Spleen (tissue), 13 donors: ENCODE measurements at places on chromosomes 11 and 22.

DNA sequence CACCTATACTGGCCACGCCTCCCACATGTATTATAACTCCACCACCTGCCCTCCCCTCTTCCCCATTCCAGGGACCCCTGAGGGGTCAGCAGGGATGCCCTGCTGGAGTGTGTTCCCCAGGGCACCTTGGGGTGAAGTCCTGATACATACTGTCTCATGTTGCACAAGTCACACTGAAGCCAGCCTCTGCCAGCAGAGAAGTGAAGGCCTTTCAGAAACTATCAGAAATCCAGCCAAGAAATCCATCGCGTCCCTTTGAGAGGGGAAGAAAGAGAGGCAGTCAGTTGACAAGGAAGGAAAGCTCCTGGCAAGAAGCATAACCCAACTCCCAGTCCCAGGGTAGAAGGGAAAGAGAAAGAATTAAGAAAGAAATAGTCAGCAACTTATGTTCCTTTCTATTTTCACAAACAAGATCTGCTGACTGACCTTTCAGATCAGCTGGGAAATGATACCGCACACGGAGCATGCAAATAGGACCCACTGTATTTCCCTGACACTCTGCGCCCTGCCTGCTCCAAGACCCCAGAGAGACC lies 45.2 kb downstream of the SC5D start:
- DNase-seq: no peak

DNA sequence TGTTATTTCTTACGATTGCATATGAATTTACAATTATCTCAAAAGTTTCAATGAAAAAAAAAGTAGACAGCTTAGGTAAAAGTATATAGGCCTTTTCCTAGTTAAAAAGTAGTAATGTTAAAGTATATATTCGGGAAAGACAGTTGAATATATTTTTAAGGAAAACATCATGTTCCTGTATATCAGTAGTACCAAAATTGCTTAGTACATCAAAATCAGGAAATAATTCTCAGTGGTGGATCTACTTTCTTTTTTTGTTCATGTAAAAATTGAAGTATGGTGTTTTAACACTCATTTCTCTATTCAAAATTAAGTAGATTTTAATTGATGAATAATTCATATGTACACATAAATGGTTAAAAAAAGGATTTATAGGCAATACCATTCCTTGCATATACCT lies 73.9 kb downstream of the USP47 start:
- no peak for DNase-seq

DNA sequence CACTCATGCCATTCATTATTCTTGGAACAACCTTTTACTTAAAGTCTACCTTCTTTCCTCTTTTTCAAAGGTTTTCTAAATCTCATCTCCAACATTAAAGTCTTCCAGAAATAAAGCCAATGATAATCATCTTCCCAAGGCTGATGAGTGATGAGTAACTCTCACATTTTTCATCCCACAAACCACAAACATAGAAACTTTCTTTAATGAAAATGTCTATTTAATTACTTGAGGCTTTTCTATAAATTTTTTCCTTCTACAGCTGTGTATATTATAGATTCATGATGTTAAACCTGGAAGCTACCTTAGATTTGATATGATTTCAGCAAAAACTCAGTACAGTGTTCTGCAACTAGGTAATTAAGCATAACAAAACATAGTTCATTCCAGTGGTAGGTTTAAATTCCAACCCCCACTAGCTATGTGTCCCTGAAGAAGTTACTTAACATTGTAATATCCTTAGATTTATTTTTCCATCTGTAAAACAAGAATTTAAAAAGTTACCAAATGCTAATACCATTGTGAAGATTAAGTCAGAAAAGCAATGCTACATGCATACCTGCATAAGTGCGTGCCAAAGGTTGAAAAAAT lies 845.4 kb downstream of the KCNA4 start:
- no peak for DNase-seq

DNA sequence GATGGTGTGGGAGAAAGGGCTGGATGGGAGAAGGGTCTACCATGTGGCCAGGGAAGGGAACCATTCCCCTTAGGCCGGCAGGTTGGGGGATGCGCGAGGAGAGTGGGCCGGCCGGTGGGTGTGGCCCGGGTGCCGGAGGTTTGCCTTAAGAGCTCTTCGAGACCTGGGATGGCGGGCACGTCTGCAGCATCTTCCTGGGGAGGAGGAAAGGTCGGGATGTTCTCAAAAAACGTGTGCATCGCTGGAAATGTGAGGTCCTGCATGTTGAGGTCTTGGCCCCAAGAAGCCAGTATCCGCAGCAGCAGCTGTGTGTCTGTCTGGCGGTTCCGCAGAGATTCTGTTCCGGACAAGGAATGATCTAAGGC lies 1.4 kb downstream of the NAV2 start:
- DNase-seq: no peak

- peak; percentile 68 for DNase-seq
Observed at GRCh38 chr11:3162410-3163240, 2.5 kb downstream of the OSBPL5 start.

DNA sequence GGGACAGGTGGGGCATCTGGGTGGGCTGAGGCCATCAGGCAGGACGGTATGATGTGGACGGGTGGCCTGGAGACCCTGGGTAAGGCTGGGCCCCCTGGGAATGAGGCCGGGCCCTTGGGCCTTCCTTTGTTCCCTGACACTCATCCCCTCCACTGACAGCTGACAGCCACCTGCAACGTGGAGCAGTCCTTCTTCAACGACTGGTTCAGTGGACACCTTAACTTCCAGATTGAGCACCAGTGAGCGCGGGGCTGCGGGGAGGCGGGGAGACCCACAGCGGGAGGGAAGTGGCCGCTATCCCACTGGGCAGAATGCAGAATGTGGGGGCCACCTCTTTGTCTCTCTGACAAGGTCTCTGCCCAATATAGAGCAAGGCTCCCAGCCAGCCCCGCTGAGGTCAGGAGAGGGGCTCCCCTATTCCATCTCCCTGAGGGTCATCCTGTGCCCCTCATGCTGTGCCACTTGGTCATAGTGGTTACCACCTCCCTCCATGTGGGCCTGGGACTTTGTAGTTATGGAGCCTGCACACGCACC lies 27.7 kb downstream of the FADS3 start:
- no peak for DNase-seq

DNA sequence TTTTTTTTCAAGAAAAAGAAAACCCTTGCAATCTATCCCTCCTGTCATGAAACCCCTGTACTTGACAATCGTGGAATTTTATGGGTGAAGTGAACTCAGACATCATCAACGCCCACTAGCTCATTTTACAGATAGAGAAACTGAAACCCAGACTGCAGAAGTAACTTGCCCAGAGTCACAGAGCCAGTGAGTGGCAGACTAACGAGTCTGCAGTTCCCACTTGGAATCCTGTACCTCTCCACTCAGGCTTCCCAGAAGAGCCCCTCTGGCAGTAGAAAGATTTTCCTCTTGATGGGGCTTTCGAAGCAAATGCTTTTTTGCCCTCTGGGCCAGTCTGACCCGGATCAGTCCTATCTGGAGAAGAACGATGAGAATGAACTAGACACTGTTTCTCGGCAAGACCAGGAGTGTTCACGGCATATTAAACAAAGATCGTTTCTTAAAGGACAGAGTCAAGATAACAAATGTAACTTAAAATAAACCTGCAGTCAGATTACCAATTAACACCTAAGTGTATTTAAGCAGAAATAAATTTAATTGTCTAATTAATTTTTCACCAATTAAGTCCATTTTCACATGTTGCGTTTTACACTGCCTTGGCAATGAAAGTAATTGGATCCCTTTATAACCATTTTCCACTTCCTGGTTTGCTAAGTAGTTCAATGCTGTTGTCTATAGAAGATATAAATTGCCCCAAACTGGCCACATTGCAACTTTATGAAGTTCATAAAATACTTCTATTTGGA lies 61.3 kb upstream of the CREB3L1 start:
- DNase-seq: no peak

DNA sequence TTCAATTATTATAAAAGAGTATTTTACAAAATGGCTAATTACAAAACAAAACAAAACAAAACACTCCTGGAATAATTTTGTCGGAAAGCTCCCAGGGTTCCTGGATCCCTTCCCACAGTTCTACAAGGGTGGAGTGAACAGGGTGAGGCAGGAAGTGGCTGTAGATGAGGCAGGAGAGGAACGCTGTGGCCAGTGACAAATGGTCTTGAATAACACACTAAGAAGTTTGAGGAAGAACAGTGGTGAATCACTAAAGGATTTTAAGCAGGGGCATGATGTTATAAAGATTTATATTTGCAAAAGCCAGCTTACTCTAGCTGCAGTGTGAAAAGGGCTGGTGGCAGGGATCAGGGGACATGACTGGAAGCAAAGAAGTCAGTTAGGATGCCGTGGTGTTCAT lies 33.8 kb upstream of the APOA1 start:
- DNase-seq: no peak

DNA sequence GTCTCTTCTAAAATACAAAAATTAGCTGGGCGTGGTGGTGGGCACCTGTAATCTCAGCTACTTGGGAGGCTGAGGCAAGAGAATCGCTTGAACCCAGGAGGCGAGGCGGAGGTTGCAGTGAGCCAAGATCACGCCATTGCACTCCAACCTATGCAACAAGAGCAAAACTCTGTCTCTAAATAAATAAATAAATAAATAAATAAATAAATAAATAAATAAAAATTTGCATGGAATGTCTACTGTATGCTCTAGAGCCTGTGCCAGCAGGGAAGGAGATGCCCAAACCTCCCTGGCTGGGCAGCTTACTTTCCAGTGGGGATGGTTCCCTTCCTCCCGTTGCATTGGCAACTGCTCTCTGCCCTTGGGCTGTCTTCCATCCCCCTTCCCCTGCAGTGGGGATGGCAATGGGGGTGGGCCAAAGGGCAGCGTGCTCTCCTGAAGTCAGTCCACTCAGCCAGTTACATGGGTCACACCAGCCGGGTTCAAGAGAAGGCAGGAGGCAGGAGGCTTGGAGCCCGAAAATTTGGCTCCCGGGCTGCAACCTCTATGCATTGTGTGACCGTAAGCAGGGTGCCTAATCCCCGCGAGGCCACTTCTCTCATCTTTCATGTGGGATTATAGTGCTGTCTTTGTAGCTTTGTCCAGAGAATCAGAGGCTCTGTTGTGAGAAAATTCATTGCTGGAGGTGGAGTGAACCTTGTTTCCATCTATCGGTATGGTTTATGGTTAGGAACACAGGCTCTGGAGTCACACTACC lies 1.4 kb upstream of the LRRC10B start:
- DNase-seq: no peak

DNA sequence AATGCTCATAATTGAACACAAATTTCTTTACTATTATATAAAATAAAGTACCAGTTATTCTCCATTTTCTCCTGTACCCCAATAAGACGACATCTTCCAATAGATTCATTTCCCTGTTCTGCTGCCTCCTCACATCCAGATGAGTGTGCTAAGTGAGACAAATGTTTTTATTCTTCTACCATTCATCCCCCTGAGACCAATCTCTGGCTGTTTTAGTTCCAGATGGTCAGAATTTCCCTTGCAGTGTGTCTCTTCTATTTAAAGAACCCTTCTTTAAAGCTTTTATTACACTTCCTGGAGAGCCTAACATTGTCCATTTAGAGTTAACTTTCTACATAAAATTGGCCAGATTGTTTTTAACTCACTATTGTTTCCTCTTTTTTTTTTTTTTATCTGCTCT lies 41.2 kb upstream of the GLYATL1 start:
- no peak for DNase-seq

GRCh38 chr22:29855611-29856181 lies 17.6 kb upstream of the ASCC2 start:
- no peak for DNase-seq

- no peak for DNase-seq
Observed at GRCh38 chr11:64239662-64240434, 1.0 kb upstream of the FKBP2 start.

DNA sequence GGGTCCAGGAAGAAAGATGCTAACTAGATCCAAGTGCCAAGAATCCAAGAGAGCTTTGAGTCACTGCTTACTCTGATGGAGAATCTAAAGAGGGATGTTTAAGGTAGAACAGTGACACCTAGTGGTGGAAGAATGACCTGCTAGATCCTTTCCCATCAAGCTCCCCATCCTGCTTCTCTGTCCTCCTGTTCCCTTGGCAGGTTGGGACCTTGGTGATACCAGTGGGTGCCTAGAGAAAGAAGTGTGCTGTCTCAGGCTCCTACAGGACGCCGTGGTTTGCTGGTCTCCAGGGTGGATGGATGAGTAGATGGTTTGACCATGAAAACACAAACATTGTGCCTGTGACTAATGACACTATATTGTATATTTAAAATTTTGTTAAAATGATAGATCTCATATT lies 383.7 kb downstream of the TMEM135 start:
- no peak for DNase-seq

DNA sequence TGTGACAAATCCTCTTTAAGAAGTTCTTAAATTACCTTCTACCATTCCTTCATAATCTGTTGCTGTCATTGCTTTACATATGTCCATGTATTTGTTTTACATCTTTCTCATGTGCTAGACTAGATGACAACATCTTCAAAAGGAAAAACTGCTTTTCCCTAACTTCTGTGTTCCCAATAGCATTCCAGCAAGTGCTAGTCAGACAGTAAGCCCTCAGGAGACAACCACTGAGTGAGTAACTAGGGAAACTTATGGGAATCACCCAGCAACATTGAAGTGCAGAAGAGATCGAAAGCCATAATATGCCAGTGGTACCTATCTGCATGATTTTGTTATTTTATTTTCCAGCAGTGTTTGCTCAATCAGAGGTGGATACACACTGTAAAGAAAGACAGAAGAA lies 889.7 kb upstream of the API5 start:
- no peak for DNase-seq

DNA sequence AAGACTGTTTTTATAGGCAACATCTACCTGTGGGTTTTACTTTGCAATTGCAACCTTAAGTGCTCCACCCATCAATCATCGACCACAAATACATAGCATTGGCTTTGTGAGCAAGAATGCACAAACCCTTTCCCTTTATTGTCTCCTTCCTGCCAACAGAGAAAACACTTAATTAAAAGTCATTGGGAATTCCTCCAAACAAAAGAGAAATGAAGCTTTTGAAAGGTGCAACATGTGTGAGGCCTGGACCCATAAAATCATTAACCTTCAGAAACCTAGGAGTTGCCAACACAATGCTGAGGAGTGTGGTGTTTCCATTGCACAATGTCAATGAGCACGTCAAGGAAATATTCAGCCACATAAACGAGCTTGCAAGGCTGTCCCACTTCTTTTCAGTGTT lies 223.2 kb downstream of the BLID start:
- no peak for DNase-seq

- DNase-seq: no peak
Observed at GRCh38 chr11:76686261-76687079, 15.9 kb upstream of the LRRC32 start.

- DNase-seq: no peak
Observed at GRCh38 chr11:19326499-19326898, 85.8 kb upstream of the E2F8 start.

DNA sequence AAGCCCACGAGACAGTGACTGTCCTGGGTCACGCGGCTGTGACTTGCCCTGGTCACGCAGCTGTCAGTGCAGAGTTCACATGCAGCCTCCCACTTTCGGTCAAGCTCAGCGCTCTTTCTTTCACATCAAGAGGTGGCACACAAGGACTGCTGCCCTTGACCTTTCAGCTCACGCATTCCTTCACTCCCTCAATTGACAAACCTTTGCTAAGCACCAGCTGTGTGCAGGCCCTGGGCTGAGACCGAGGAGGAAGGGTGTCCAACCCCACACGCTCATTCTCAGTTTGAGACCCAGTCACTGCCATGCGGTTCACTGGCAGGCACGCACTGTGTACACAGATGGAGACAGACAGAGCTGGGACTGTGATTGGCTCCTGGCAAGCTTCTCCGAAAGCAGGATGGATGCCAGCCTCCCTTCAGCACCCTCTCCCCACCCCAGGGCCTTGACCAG lies 70.3 kb downstream of the SCUBE1 start:
- no peak for DNase-seq
